ENCODE measurements at places on chromosomes 11 and 22.

- no peak for DNase-seq
Measured at GRCh38 chr22:45919504-45920286, 57.3 kb downstream of the WNT7B start.

- DNase-seq: no peak
Measured at GRCh38 chr11:94553938-94554337, 10.2 kb downstream of the FUT4 start.

GRCh38 chr11:78715639-78716311 is 141.1 kb upstream of the NARS2 start:
- peak; percentile 50 for DNase-seq

DNA sequence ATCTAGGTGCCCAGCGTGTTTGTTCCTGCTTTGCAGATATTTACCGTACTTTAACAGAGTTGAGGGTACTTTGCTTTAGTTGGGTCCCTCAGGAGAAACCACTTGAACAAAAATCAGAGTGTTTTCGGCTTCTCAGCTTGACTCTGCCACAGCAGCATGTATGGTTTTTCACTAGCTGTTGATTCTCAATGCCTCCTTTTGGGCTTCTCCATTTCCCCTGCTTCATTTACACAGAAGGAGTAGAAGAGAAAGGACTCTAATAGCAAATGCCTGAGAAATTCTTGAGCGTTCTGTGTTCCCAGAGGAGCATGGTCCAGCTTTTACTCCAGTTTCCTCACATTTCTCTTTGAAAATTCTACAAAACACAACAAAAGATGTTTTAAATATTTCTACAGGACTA is 252.1 kb upstream of the CCDC179 start:
- no peak for DNase-seq

DNA sequence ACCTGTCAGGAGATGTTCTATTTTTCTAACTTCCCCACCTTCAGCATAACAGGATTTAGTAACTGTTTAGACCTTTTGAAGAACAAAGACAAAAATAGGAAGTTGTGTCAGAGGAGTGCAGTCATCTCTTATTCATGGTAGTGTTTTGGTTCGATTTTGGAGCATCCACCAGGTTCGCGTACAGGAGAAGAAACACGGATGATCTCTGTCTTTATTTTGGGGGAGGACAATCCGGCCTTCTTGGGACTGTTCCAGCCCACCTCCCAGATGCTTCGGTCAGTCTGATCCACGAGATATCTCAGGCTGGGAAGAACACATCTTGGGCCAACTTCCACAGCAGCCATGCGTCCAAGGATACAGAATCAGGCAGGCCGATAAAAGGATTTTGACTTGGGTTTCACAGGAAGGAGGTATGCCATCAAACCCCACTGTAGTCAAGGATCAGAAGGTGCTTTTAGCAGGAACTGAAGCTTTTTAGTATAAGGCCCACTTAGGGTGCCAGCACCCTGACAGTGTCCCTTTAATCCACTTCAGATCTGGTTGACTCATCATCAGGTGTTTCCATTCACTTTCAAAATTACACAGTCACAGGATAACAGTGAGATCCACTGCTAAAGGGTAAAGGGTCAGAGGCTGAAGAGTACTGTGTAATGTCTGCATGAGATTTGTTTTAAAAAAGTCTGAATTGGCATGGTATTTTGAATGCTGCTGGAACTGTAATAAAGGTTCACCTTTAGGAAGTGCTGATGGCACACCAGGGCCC is 16.5 kb downstream of the PATZ1 start:
- no peak for DNase-seq

GRCh38 chr22:36550701-36551495 is 21.9 kb upstream of the EIF3D start:
- no peak for DNase-seq

DNA sequence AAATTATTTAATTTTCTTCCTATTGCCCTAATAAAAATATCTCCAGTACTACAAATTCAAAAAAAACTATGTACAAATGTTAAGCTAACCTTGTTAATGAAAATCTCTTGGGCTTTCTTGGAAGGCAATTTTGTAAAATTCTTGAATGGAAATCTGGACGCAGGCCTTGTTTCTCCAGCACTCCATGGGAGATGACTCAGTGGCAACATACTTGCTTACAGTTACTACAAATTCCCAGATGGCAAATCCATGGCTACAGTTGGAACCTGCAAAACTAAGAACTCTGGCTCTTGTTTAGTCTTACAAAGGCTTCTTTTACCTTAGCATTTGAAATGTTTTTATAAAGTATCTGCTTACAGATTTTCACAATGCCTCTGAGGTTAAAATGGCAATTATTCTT is 725.2 kb downstream of the DLG2 start:
- no peak for DNase-seq

DNA sequence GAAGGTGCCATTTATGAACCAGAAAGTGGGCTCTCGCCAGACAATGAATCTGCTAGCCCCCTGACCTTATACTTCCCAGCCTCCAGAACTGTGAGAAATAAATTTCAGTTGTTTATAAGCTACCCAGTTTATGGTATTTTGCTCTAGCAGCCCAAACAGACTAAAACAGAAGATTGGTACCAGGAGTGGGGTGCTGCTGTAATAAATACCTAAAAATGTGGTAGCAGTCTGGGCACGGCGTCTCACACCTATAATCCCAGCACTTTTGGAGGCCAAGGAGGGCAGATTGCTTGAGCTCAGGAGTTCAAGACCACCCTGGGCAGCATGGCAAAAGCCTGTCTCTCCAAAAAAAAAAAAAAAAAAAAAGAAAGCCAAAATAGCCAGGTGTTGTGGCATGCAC is 21.3 kb downstream of the TECTA start:
- no peak for DNase-seq

- DNase-seq: no peak
Measured at GRCh38 chr11:115521825-115522224, 17.6 kb upstream of the CADM1 start.

GRCh38 chr11:112178428-112178827 is 3.1 kb downstream of the BCO2 start:
- no peak for DNase-seq

GRCh38 chr11:31823644-31824331 is 12.7 kb upstream of the PAX6 start:
- DNase-seq: no peak

DNA sequence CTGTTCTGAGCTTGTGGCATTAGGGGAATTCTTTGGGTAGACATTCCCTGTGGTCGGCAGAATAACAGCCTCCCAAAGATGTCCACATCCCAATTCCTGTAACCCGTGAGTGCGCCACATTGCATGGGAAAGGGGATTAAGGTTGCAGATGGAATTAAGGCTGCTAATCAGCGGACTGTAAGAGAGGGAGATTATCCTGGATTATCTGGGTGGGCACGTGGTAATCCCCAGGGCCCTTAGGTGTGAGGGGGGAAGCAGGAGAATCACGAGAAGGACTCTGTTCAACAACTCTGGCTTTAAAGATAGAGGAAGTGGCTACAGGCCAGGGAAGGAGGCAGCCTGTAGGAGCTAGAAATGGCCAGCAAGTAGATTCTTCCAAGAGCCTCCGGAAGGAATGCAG is 16.0 kb downstream of the CACNG2 start:
- DNase-seq: no peak

DNA sequence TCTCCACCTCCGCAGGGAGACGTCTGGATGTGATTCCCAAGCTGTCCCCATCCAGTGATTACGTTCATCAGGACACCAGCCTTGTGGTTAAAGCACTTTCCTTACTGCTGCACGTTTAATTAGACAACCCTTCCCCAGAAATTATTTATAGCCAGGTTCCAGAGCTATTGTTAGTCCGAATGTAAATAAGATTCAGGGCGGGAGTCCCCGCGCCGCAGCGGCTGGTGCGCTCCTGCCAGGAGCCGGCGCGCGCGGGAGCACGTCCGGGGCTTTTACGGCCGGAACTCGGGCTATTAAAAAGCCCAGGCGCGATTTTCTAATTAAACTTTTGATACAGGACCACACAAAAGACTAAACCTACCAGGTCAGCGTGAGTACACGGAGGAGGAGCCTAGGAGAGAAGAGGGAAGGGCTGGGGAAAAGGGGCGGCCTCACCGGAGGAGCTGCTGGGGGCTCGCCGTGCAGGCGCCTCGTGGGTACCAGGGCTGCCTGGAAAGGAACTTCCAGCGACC is 538.3 kb downstream of the OPCML start:
- DNase-seq: peak; percentile 83

GRCh38 chr11:74282421-74282820 is 29.0 kb downstream of the P4HA3 start:
- no peak for DNase-seq

DNA sequence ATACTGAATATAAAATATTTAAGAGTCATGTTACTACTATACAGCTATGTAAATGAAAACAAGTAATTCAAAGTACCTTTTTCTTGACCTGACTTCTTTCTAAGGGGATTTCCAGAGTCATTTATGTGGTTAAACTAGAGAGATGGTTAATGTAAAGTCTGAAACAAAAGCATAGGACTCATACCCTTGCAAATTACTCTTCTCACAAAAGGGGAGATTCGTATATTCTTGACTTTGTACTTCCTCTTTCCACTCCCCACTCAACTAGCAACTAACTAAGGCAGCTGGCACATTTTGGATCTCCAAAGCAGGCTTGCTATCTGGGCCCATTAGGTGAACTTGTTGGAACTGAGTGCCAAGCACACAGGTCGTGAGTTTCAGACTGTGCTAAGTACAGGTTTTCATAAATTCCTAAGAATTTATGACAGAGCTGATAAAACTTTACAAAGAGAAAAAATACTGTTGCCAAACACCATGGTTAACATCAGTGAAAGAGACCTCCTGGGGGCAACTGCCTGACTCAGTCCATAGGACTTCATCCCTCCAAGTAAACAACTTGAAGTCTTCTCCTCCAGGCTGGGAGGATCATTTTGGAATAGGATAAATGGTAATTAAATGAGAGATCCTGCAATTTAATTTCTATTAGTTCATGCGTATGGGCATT is 77.0 kb upstream of the DDI1 start:
- DNase-seq: no peak

GRCh38 chr11:69360606-69361005 is 66.7 kb downstream of the MYEOV start:
- no peak for DNase-seq

DNA sequence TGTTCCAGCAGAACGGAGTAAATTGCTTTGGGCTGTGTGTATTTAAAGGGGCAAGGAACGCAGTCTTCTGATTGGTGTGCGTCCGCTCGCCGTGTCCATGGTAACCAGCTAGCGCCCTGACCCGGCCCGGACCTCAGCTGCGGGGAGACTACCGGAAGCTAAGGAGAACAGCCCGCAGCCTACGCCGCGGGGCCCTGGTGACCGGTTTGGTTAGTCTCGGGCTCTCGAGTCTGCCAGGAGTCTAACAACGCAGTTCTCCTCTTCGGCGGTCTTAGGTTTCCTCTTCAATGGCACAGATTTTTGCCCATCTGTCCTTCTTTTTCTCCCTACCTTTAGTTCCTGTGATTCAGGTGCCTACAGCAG is 3.5 kb upstream of the OR56A3 start:
- DNase-seq: no peak

GRCh38 chr11:70421123-70421522 is 22.8 kb downstream of the CTTN start:
- DNase-seq: no peak

GRCh38 chr22:49352361-49353169 is 475.1 kb downstream of the BRD1 start:
- no peak for DNase-seq

- no peak for DNase-seq
Measured at GRCh38 chr22:20435436-20436306, 2.0 kb downstream of the SCARF2 start.

DNA sequence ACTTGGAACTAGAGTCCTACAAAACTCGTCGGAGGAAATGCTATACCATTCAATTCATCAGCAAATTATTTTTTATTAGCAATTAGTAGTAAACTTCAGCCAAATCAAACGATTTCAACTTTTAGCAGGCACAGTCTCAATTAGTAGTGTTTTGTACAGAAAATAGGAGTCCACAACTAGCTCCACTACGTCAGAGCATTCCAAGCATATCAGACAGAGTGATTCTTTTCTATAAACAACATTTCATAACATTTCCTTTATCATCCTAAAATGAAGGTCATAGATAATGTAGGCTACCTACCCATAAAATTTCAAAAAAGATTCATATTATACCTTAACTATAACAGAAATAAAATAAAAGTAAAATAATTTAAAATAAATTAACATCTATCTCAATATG is 169.9 kb downstream of the KIF18A start:
- DNase-seq: no peak

GRCh38 chr11:2348986-2349385 is 28.1 kb upstream of the CD81 start:
- no peak for DNase-seq

GRCh38 chr11:2595204-2595603 is 104.6 kb downstream of the KCNQ1OT1 start:
- DNase-seq: no peak

GRCh38 chr11:35257281-35257680 is 118.3 kb downstream of the CD44 start:
- no peak for DNase-seq

DNA sequence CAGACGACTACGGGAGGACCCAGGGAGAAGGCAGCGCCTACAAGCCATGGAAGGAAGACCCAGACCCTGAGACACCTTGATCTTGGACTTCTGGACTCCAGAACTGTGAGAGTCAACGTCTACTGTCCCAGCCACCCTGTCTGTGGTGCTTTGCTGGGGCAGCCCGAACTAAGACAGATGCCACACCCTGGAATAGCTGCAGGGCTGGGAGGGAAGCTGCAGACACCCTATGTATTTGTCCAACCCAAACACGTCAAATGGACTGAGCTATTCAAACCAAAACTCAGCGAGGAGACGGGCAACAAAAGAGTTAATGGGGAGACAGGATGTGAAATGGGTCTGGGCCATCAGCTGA is 169.3 kb downstream of the CTTN start:
- no peak for DNase-seq

- DNase-seq: no peak
Measured at GRCh38 chr11:60977836-60978235, 6.4 kb downstream of the CD6 start.

GRCh38 chr11:69372589-69373250 is 78.8 kb downstream of the MYEOV start:
- no peak for DNase-seq

DNA sequence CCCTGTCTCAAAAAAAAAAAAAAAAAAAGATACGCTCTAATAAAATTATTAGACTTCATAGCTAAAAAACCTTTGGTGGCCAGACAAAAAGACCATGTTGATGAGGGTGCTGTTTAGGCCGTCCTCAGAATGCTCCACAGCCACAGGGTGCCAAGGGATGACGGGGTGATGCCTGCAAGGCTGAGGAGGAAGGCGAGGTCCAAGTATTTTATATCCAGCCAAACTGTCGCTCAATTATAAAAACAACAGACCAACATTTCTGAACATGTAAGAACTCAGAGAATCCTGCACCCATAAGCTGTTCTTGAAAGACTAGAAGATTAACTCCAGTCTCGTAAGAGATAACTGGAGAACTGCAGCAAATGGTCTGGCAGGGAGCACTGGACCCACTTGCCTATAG is 29.2 kb downstream of the TBX1 start:
- no peak for DNase-seq

All from NCI-H1417 treated with DMSO at 0.1 percent for 48 hours (cell line).